Aorta (tissue), 5 donors: ENCODE measurements at places on chromosomes 1 and 21.

GRCh38 chr1:238476841-238477240 lies 586.1 kb upstream of the ZP4 start:
- no peak for DNase-seq

DNA sequence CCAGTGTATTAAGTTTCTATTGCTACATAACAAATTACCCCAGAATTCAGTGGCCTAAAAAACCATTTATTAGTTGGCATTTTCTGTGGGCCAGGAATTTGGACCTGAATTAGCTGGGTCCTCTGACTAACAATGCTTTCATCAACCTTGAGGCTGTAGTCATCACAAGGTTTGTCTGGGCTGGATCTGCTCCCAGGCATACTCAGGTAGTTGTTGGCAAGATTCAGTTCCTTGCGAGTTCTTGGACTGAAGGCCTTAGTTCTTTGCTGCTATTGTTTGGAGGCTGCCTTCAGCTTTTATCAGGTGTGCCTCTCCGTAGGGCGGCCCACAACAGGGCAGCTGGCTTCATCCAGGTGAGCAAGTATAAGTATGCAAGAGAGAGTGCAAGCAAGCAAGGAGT lies 31.4 kb upstream of the DEPDC1 start:
- no peak for DNase-seq

- DNase-seq: no peak
Observed at GRCh38 chr1:215599418-215600074, 32.4 kb downstream of the KCTD3 start.

DNA sequence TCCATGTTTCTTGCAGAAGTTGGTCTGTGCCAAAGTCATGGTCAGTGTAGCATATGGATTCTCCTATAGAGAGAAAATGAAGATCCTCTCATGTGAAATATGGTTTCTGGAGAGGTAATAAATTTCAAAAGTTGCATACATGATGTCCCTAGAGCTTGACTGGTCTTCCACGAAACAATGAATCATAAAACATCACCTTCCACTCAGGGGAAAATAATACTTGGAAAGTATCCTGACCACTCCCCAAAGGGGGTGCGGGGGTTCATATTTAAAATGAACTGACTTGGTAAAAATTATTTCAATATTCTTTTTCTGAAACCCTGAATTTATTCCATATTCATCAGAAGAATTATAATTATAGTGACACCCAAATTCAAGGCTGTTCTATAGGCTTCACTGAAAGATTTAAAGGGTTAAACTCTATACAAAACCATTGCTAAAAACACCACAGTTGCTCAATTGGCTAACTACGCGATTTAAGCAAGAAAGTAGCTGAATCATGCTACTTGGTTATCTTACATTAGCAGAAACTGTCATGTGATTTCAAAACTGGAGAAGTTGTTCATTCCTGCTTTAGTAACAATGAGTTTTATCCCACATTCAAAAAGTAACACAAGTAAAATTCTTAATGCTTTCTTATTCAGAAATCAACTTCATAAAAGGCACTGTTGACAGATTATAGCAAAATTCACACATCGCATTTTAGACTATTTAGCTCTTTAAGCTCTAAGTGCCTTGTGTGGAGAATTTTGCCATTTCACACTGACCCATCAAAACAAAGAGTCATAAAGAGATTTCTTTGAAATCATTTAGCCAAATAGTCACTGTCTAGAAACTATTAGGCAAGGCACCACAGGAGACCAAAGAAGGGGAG lies 5.3 kb downstream of the CREG1 start:
- no peak for DNase-seq

GRCh38 chr21:44965251-44966022 lies 25.6 kb downstream of the SLX9 start:
- DNase-seq: no peak

DNA sequence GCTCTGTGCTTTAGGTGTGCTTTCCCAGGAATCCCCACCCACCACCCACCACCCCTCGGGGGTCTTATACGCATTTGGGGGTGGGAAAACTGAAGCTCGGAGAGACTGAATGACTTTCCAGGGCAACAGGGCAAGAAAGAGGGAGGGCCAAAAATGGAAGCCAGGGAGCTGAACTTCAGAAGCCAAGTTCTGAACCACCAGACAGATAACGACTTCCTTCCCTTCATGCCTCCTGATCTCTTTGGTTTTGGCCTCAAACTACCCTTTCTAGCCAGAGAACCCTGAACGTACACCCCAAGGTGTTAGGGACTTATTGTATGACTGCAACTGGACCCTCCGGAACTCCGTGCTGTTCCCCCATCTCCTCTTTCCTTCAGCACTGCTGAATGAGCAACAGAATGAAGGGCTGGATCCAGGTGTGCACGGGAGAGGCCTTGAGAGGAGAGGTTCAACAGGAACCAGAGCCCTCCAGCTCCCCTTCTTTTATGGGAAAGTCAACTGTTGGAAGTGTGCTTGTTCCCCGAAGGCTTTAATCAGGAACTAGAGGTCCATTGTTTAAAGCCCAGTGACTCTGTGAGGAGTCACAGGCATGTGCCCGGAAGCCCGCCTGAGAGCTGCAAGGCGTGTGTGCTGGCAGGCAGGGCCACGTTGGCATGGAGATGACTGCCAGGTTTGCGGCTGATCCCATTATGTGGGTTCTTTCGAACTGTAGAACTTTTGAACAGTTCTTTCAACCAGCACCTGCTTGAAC lies 3.1 kb downstream of the BACE2 start:
- DNase-seq: peak; percentile 68

- DNase-seq: peak; percentile 61
Observed at GRCh38 chr1:67749844-67750690, 65.1 kb downstream of the GADD45A start.

GRCh38 chr1:119410961-119411360 lies 4.0 kb upstream of the HSD3B2 start:
- no peak for DNase-seq

GRCh38 chr1:1299686-1300351 lies 7.9 kb downstream of the ACAP3 start:
- no peak for DNase-seq

DNA sequence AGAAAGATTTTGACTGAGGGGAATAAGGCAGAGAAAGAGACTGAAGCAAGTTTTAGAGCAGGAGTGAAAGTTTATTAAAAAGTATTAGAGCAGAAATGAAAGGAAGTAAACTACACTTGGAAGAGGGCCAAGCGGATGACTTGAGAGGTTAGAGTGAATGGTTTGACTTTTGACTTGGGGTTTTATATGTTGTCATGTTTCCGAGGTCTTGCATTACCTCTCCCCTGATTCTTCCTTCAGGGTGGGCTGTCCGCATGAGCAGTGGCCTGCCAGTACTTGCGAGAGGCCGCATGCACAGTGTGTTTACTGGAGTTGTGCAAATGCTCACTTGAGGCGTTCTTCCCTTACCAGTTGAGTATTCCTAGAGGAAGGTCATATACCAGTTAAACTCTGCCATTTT lies 13.0 kb upstream of the DENND2D start:
- no peak for DNase-seq
